ENCODE measurements at places on chromosomes 5 and 9.

- DNase-seq: no peak
Observed at GRCh38 chr9:108562176-108562575, 293.6 kb downstream of the ACTL7B start.

GRCh38 chr9:4549751-4550295, 59.6 kb downstream of the SLC1A1 start:
- DNase-seq: no peak

GRCh38 chr9:113153599-113153998, 2.8 kb downstream of the SLC31A2 start:
- DNase-seq: no peak

DNA sequence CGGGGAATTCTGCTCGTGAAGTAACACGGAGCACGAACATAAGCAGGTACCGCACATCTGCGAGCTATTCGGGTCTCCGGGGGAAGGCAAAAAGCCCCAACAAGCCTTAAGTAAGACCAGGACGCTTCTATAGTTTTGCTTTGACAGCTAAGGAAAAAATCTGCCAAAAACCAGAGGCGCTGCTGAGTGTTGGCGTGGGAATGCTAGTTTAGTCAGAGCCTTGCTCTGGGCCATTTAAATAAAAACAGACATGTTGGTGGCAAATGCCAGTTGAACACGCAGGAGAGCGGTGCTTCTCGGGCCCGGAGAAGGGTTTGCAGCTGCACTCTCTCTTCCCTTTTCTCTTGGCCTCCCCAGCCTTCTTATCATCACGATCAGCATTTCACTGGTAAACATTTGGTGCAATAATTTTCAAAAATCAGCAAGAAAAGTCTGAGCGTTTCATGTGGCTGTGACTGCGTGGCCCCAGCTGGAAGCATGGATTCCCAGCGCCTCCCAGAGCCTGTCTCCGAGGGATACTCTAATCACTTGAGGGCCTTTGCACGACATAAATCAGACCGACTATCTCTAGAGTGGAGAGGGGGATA, 6.4 kb upstream of the NOTCH1 start:
- DNase-seq: no peak

DNA sequence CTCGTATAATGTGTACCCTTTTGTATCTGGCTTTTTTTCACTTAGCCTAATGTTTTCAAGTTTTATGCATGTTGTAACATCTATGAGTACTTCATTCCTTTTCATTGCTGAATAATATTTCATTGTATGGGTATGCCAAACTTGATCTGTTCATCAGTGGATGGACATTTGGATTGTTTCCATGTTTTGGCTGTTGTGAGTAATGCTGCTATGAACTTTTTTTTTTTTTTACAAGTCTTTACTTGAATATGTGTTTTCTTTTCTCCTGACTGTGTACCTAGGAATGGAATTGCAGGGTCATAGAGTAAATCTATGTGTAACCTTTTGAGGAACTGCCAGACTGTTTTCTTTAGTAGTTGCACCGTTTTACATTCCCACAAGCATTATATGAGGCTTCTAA, 52.4 kb downstream of the MTREX start:
- no peak for DNase-seq

- no peak for DNase-seq
Observed at GRCh38 chr9:116081435-116082115, 72.0 kb upstream of the PAPPA start.

DNA sequence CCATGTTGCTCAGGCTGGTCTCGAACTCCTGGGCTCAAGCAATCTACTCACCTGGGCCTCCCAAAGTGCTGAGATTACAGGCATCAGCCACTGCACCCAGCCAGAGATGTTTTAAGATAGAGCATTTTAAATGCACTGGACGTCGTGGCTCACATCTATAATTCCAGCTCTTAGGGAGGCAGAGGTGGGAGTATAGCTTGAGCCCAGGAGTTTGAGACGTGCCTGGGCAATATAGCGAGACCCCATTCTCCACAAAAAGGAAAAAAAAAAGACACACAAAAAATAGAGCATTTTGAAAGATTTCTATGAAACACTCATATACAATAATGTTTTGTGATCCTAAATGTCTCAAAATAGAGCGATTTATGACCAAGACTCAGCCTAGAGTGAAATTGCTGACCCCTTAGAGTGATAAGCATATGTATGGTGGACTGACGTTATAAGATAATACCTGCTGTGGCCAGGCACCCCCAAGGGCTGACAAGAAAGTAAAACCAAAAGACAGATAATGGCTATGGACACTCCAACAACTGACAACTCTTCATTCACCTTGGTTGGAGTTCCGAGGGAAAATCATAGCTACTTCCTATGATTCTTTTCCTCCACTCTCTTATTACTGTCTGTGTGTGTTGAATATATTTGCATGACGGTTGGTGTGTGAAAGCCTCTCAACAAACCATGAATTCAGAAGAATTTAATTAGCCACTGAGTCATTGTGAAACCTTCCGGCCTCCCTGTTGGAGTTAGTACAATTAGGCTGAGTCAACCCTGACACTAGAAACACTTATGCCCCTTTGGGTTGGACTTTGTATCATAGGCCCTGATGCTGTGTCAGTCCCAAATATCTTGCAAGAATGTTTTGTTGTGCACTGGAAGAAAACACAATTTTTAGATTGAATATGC, 526.5 kb upstream of the NUDT12 start:
- DNase-seq: no peak

Data from T-helper 9 cell (primary cell).